ENCODE measurements at places on chromosomes 12 and 14.

DNA sequence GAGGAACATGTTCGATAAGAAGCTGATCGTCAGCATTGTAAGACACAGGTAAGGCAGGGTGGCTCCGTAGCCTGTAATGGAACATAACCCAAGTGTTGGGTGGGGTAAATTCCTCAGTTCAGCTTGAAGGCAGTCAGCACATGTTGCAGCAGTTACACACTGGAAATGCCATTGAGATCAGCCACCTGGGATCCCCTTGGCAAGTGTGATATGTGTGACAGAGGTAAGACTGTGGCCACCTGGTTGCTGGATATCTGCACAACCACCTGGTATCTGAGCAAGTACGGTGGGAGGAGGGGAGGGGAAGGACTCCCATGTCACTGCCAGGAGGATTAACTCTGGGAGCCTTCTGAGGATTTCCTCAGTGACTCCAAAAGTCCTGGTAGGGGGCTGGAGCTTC, 158.0 kb upstream of the CAND1 start:
- no peak for DNase-seq

DNA sequence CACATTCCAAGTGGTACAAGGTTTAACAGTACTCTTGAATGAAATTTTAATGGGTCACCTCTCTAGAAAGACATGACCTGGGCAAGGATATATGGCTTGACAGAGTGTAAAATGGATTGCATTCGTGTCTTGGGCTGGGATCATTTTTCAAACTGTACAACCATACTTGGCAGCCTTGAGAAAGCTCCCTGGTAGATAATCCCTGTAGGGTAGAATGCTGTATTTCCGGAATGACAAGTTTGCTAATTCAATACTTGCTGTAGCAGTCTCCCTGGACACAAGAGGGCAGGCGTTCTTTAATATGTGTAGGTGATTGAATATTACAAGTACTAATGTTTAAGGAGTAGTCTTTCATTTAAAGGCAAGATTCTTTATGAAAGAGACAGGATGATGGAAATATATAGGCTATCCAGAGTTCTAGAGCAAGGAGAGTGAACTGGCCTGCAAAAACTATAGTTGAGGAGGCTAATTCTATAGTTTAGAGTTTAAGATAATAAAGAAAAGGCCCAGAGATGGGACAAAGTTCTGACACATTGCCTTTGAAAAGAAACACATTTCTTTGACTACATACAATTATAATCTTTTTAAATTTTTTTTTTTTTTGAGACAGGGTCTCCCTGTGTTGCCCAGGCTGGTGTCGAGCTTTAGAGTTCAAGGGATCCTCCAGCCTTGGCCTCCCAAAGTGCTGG, 53.4 kb downstream of the PLBD1 start:
- no peak for DNase-seq

- DNase-seq = no peak
These were observed 2.1 kb upstream of the YY1 start for GRCh38 chr14:100236881-100237280.

DNA sequence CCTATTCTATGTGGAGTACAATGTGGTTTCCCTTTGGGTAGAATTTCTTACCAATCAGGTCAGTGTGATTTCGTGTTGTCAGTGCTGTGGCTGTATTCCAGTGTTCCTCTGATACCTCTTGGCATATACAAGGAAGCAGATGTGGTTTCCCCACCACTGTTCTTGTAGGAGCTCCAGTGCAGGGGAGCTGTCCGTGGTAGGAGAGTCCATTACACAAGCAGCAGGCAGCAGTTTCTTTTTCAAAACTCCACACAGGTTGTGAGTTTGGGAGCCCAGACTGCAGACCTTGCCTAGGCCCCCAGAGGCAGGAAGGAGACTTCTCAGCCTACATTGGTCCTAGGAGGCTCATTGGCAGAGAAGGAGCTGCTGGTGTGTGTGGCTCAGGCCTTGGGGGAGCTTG, 452.8 kb downstream of the AACS start:
- DNase-seq = no peak

DNA sequence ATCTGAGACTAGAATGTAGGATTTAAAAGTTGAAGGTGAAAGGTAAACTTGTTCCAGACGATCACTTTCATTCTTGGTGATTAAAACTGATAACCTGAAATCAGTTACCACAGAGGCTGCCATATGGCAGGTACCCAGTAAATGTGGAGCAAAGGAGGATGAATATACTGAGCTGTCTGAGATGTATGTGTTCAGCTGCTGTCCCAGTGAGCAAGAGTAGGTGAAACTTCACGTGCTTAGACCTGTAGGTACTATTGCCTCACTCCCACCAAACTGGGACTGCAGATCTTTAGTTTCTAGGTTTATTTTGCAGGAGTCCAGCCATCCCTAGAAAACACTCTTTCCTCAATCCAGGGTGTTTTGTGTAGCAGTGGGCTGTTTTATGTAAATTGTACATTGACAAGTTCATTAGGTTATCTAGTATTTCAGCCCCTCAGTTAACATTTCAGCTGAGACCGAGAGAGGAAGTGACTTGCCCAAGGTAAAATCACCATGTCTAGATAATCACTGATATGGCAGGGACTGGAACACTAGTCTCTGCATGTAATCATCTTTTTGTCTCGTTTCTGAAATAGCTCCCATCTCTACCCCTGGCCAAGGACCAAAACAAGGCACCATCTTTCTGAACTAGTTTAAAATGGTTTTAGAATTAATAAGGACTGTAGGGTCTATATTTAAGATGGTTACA, 62.7 kb downstream of the ATG14 start:
- no peak for DNase-seq

GRCh38 chr12:27635349-27635972, 60.8 kb upstream of the REP15 start:
- DNase-seq = no peak

DNA sequence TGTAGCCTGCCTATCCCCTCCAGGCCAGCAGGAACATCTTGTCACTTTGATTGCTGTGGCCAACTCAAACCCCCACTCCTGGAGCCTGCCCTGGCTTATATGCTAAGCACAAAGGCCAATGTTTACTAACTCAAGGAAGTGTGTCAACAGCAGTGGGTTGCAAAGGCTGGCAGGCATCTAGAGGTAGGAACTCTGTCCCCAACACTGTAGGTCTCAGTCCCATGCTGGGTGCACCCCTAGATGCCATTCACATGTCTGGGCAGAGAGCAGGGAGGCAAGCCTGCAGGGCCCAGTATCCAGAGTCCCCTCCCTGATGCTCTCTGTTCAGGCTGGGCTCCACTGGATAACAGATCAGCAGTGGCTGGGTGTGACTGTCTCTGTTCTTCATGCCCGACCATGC, 1.6 kb upstream of the HPD start:
- no peak for DNase-seq

GRCh38 chr14:57362361-57362760, 28.0 kb upstream of the NAA30 start:
- DNase-seq = no peak

DNA sequence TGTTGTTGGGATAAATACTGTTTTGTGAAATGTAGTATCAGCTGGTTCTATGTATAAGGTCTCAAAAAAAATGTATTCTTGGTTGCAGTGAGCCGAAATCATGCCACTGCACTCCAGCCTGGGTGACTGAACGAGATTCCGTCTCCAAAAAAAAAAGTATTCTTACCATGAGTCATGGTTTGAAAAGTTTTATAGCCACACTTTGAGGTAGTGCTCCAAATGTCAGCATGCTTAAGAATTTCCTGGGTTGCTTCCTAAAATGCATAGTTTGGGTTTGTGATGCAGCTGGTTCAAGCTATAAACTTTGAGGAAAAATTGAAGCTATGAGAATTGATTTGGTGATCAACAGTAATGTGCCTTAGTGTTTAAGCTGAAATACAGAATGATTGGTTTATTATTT, 48.0 kb downstream of the ETNK1 start:
- no peak for DNase-seq

GRCh38 chr12:16681196-16681595, 75.2 kb upstream of the LMO3 start:
- no peak for DNase-seq

GRCh38 chr14:100723830-100724437, 2.8 kb upstream of the DLK1 start:
- DNase-seq = no peak

GRCh38 chr12:62604373-62604772, 137.7 kb downstream of the MON2 start:
- no peak for DNase-seq

GRCh38 chr14:96630281-96630680, 128.1 kb downstream of the PAPOLA start:
- DNase-seq = no peak

- DNase-seq = no peak
These were observed 29.7 kb downstream of the ATP2A2 start for GRCh38 chr12:110310763-110311162.

- DNase-seq = no peak
These were observed 16.0 kb upstream of the ZNF410 start for GRCh38 chr14:73870525-73871235.

GRCh38 chr12:96807741-96808140, 99.3 kb upstream of the NEDD1 start:
- DNase-seq = no peak

DNA sequence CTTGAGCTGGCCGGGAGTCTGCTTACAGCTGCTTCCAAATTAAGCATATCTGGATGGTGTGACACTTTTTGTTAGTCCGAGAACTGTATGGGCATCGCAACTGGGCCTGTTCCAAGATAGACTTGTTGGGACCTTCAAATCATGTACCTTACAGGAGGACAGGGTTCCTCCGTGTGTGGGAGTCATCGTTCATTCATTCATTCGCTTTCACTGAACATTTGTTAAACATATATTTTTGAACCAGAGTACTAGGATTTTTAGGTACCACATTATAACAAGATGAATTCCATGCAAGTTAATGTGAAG, 387 bp upstream of the IPO8 start:
- no peak for DNase-seq

DNA sequence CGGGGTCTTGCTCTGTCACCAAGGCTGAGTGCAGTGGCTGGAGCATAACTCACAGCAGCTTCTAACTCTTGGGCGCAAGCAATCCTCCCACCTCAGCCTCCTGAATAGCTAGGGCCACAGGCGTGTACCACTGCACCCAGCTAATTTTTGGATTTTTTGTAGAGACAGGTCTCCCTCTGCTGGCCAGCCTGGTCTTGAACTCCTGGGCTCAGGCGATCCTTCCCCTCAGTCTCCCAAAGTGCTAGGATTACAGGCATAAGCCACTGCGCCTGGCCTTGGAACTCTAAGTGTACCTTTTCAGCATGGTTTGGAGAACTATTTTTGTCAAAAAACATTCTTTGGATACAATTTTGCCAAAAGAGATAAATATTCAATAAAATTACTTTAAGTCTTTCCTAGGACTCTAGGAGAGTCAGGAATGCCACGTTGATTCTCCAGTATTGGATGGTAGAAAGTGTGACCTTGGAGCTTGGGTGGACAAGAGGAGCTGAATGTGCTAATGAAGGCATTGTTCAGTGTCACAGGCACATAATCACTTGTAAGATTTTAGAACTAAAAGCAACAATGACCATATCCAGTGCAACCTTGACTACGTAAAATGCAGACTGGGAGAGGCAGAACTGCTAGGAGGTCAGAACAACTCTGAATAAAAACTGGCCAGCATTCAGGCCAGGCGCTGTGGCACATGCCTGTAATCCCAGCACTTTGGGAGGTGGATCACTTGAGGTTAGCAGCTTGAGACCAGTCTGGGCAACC, 2.8 kb downstream of the SRSF9 start:
- DNase-seq = no peak

DNA sequence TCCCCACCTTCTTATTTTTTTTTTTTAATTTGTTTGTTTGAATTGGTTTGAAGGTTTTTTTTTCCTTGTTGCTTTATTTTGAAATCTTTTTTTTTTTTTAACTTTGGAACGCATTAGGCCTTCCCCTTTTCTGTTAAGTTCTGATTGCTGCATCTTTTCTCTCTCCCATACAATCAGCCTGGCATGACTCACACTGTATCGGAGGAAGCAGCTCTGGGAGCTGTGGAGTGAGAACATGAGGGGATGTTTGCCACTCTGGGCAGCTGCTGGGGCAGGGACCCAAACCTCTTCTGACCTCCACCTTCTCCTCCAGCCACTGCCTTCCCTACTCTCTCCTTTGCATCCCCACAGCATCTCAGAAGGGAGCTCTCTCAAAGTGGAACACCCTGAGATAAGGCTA, 160.3 kb upstream of the FKBP4 start:
- DNase-seq = no peak

DNA sequence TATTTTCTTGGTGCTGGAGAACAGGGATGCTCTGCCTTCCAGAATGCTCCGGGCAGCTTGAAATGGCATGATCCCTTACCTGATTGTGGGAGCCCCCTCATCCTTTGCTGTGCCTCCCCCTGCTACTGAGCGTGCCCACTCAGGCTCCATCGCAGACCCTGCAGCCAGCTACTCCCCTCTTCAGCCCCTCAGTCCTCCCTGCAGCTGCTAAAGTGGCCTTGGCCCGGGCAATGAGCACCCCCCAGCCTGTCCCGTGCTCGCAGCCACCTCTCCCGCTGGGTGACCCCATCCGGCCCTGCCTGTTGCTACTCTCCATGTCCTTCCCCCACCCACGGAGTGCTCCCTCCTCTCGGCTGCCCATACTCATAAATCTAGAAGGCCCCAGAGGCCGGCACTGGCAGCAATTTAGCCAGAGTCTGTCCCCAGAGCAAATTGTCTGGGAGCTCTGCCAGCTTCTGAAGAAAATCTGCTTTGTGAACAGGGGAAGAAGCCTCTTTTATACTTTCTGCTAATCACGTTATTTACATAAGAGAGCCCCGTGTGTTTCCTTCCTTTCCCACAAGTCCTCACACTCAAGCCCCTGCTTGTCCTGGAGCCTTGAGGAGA, 143.7 kb upstream of the FRMD6 start:
- DNase-seq = no peak

- DNase-seq = no peak
These were observed 8.1 kb downstream of the SYNE3 start for GRCh38 chr14:95508377-95508776.

- no peak for DNase-seq
These were observed 52.8 kb downstream of the PTHLH start for GRCh38 chr12:27919671-27920235.

DNA sequence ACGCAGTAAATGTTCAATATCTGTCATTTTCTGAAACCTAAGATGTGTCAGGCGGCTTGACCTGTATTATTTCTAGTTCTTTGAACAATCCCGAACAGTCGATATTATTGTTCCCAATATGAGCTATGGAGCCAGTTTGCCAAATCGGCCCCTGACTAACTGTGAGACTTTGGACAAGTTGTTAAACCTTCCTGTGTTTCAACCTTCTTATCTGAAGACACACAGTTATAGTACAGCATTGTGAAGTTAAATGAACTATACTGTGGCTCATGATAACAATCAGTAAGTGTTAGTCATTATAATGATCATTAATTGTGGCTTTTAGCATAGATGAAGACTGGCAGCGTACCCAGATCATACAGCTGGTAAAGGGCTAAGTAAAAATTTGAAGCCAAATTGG, 23.4 kb downstream of the DDX47 start:
- DNase-seq = no peak

- DNase-seq = no peak
These were observed 181.5 kb upstream of the SYT1 start for GRCh38 chr12:78683031-78683430.
